ENCODE measurements at places on chromosomes 7 and 10.

DNA sequence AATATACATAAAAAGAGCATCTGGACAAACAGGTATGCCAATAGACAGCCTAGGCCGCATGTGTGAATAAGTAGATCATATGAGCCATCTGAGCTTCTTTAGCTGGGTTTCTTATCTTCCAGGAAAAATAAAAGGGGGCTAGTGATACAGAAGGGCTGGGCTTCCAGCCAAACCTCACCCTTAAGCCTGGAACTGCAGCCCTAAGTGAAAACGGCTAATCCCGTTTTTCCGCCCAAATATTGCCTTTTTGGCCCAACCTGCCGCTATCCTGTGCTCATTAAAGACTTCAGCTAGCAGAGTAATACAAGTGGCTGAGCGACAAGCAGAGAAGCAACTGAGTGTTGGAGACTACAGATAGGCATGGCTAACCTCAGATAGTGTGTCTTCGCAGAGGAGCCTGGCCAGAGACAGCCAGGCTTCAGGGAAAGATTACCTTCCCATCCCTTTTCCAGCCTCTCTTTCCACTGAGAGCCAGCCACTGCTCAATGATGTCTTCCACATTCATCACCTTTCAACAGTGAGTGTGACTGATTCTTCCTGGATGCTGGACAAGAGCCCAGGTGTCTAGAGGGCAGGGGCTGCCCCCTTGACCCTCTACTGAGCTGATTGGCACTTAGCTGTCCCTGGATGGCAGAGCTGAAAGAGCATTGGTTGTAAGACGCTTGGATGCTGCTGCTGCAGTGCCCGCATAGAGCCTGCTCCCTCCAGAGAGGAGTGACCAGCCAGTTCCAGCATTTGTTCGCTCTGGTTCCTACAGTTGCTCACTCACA lies 108.9 kb downstream of the ITGB8 start:
- no peak for DNase-seq

DNA sequence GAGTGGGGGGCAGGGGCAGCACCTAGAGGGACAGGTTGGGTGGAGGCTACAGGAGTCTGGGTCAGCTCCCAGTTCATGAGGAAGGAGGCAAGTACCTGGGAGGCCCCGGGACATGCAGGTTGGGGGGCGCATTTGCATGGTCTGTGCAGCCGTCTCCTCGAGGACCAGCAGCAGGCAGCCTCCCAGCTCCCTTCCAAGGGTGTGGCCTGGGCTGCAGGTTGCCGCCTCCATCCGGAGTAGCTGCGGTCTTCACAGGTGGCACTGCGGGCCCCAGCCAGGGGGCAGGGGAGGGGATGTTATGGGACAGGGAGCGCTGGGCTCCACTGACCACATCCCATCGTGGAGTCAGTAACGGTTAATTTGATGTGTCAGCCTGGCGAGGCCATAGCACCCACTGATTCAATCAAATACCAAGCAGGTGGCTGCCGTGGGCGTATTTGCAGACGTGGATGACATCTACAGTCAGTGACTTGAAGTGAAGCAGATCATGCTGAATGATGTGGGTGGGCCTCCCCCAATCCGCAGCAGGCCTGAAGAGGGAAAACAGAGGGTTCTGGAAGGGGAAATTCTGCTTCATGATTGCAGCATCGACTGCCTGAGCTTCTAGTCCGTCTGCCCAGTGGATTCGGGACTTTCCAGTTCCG lies 81.6 kb downstream of the PRKAG2 start:
- no peak for DNase-seq

- no peak for DNase-seq
Measured at GRCh38 chr7:112021379-112022044, 184.7 kb downstream of the DOCK4 start.

DNA sequence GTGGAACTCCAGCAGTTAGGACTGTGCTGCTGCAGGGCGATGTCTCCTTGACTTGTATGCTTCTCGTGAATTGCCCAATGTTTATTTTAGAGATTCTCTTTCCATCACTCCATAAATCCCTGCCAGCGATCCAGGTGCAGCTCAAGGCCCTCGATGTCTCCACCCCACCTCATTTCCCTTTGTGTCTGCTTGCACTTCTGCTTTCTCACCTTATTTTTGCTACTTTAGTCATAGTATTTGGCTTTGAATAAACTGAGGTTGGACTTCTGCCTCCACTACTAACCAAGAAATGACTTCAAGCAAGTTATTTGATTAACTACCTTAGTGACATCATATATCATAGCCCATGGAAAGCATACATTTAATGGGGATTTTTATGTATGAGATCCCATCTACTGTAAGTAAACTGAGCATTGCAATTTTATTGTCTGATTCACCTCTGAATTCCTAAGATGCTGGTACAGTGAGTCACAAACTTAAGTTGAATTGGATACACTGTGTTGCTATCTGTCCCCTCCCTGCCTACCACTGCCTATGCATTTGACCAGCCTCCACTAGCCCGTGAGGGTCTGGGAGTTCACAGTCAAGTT lies 255.8 kb downstream of the ABCA13 start:
- peak; percentile 67 for DNase-seq

DNA sequence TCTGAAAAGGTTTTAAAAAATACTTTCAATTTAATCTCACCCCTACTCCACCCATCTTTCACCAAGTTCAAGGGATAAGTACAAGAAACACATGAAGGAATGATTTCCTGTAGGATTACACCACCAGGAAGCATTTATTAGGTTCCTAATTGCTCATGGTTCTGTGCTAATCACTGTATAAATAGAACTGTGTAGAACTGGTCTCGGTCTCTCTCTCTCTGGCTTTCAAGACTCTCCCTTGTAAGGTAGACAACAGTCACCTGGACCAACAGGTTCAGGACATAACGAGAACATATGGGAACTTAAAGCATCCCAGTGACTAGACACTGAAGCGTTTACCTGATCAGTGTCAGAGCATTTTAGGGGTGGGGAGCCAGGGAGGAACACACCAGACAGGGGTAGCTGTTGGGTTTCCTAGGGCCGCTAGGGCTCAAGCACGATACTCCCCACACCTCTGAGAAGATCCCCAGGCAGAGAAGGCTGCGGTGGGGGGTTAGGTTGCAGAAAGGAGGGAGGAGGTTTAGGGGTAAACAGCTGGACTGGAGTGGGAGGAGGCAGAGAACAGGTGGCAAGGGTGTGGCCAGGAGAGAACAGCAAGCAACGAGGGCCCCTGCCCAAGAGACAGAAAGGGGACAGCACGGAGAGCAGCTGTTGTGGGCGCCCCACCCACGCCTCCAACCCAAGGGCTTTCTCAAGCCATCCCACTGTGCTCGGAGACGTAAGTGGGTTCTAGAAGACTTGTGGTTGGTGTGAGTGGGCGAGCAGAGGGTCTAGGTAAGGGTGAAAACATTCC lies 52.5 kb upstream of the USP6NL start:
- DNase-seq: no peak

DNA sequence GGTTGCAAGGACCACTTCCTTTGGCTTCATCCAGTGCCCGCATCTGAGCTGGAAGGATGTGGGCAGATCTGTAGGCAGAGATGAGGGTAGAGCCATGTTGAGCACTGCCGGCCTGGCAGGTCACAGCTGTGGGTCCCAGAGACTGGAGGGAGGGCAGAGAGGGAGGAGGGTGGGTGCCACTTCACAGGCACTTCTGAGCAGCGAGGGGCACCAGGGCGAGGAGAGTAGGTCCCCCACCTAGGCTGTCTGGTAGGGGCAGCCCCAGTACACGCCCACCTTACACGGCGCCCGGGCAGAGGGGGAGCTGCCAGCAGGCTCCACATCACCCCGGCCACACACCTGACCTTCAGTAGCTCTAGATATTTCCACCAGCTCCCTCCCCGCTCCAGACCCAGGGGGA lies 473.0 kb upstream of the FOXK1 start:
- no peak for DNase-seq

- DNase-seq: no peak
Measured at GRCh38 chr7:952548-953441, 1.7 kb downstream of the ADAP1 start.

DNA sequence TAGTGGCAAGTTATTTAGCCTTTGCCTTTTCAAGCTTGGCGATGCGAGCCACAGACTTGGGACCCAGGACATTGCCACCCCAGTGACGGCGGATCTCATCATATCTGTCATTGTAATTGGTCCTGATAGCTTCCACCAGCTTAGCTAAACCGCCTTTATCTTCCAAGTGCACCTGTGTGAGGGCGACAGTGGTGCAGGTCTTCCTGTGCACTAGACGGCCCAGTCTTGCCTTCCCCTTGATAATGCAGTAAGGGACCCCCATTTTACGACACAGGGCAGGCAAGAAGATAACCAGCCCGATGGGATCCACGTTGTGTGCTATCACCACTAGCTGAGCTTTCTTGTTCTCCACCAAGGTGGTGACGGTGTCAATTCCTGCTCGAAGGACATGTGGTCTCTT lies 99.6 kb upstream of the ITGB1 start:
- DNase-seq: no peak

- no peak for DNase-seq
Measured at GRCh38 chr7:1856888-1857441, 186.9 kb downstream of the ELFN1 start.

GRCh38 chr7:1597066-1597760 lies 27.4 kb upstream of the PSMG3 start:
- no peak for DNase-seq

DNA sequence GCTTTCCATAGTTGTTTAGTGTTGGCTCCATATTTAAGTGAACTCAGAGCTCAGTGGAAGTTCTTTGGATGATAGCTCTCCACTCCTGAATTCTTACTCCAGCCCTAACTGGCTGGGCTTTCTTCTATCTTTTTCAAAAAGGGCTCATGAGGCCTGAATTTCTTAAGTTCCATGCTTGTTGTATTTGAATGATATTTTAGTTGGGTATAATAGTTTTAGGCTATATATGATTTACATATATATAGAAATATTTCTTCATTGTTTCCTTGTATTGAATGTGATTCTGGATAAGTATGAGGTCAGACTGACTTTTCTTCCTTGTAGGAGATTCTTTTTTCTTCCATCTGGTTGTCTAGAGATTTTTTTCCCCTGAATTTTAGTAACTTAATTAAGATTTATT lies 843.5 kb downstream of the LRMDA start:
- no peak for DNase-seq

GRCh38 chr10:58064714-58065528 lies 202.8 kb downstream of the IPMK start:
- DNase-seq: peak; percentile 54

- DNase-seq: peak; percentile 6
Measured at GRCh38 chr10:70007116-70007820, 45.4 kb upstream of the MACROH2A2 start.

GRCh38 chr10:99329554-99330346 lies 594 bp downstream of the CNNM1 start:
- DNase-seq: no peak

GRCh38 chr7:158956805-158957509 lies 100.6 kb downstream of the DYNC2I1 start:
- DNase-seq: no peak

DNA sequence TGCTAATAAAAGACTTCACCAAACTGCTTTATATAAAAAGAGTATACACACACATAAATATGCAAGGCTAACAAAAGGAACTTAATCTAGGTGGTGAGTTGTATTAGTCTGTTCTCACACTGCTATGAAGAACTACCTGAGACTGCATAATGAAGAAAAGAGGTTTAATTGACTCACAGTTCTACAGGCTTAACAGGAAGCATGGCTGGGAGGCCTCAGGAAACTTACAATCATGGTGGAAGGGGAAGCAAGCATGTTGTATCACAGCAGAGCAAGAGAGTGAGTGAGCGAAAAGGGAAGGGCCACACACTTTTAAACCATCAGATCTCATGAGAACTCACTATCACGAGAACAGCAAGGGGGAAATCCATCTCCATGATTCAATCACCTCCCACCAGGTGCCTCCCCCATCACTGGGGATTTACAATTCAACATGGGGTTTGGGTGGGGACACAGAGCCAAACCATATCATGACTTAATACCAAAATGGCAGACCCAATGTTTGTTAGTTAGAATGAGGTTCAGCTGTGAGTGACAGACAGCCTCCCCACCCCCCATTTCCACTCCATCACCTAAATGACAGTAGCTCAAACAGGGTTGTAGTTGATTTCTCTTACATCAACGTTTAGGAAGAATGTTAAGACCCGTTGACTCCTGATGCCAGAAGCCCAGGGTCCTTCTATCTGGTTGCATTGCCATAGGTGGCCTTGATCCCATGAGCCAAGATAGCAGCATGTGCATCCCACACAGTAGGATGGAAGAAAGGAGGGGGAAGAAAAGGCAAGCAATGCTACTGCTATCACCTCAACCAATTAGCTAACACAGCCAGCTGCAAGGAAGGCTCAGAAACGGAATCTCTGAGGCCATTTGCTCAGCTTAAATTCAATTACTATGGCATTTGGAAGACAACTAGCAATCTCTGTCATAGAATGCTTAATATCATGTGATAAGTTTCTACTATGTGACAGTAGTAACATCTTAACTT lies 77.0 kb downstream of the CCDC71L start:
- no peak for DNase-seq

- no peak for DNase-seq
Measured at GRCh38 chr10:36802490-36803153, 322.8 kb upstream of the ANKRD30A start.

DNA sequence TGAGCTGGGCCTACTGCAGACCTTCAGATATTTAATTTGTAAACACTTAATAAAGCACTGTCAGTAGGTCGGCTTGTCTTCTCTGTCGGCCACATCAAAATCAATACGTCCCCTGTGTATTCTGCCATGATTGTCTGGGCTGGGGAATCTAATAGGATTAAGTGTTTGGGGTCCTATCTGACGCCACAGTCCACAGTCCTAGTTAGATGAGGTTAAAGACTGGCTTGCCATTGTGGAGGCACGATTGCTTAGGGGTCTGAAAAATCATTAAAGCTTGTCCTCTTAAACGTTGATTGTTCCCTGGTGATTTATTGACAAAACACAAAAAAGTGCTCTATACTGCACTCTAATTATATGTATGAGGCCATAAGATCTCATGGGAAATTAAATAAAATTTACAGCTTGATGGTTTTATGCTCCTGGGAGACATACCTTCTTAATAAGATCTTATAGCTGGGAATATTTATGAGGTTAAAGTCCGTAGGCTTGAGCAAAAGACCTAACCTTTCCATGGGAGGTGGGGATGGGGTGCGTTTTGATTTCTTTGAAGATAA lies 650.3 kb upstream of the GALNT17 start:
- DNase-seq: no peak

DNA sequence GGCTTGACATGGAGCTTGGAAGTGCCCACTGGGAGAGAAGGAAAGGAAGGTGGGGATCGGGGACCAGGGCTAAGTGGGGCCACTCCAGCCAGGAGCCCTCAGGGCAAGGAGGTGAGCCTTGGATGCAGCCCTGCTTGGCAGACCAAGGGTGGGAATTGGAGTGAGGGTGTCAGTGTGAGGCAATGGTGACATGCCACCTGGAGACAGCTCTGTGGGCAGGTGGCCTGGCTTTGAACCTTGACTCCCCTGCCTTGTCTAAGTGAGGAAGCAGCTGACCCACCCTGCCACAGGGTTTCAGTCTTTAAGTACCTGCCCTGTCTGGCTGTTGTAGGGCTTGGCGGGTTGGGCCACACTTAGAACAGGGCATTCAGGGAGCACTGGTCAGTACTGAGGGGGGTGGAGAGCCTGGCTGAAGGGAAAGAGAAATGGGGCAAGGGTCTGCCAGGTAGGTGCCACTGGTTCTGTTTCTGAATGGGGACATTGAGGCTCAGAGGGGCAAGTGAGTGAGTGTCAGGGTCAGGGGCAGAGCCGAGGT lies 4.8 kb downstream of the RAMP3 start:
- no peak for DNase-seq
